ENCODE measurements at places on chromosomes 6 and 20.

DNA sequence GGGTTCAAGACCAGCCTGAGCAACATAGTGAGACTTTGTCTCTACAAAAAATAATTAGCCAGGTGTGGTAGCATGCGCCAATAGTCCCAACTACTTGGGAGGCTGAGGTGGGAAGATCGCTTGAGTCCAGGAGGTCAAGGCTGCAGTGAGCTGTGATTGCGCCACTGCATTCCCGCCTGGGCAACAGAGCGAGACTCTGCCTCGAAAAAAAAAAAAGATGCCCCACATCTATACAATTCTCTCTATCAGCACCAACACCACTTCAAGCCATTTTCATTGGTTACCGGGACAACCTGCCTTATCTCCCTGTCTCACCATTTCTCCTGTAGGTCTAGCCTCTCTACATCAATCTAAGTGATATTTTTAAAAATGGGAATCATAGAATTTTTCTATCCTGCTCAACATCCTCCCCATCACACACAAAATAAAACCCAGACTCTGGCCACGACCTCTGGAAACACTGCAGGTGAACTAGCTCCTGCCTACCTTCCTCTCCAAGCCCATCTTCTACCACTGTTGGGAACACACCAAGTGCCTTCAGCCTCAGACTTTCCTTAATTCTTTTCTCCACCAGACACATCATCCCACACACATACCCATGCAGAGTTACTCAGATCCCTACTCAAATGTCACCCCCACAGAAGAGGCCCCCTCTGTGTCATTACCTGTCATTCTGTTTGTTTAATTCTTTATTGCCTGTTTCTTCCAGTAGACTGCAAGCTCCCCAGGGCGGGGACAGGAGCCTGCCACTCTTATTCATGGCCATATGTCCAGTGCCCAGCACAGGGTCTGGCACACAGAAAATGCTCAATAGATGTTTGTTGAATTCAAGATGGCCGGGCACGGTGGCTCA lies 9.6 kb upstream of the PLTP start:
- DNase-seq = no peak

DNA sequence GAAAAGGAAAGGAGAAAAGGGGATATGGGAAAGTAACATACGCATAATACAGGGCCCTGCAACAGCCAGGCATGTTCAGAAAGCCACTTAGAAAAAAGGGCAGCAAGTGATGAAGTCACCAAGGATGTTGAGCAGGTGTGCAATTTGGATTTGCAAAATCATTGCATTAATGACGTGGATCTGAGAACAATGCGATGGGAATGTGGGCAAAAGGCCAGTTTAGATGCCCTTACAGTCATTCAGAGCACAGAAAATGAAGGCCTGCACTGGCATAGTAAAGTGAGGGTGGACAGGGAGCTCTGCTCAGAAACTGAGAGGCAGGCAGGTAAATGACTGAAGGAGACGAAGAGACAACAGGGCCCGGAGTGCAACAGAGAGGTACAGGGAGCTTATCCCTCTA lies 123.7 kb upstream of the NHSL1 start:
- DNase-seq = no peak

- DNase-seq = no peak
Measured at GRCh38 chr20:62925420-62926228, 681 bp downstream of the DIDO1 start.

DNA sequence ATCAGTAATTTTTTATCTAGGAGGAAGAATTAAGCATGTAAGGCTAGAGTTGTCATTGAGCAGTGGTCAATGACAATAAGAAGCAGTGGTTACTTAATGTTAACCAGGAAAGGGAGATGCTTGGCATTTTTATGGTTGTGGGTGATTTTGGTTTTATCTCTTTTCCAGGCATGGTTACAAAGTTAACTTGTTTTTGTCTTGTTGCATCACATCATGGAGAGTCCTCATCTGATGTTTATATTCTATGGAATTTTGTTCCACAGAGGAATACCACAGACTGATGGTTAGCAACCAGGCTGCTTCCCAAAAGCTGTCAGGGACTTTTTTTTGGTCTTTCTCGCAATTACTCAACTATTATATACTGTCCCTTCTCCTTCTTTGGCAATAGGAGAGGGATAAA lies 32.7 kb downstream of the OPRM1 start:
- DNase-seq = no peak

DNA sequence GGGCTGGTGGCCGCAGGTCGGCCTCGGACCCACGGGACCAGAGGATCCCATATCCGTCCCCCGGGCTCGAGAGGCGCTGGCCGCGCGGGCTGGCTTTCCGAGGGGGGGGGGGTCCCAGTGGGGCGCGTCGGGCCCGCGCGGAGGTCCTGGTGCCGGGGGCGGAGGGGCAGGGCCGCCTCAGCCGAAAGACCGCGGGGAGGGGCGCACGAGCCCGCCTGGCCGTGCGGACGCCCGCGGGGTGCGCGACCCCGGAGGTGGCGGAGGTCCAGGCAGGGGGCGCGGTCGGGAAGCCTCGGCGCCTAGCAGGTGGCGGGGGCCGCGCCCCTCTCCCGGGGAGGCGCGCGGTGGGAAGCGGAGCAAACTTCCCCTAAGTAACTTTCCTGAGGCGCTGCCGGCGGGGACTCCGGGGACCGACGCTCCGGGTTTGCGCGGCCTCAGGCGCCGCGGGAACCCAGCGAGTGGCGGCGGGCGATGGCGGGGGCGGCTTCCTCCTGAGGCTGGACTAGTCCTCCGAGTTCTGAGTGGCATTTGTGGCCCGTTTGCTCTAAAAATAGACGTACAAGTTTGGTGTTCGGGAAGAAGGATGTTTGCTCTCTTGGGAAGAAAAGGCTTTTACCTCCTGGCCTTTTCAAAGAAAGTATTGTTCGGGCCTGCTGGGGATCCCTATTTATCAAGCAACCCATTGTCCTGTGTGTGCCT lies 26.5 kb upstream of the BTBD3 start:
- DNase-seq = no peak

GRCh38 chr6:16178351-16178750 lies 49.5 kb downstream of the MYLIP start:
- DNase-seq = no peak

GRCh38 chr6:169709293-169709692 lies 7.4 kb downstream of the C6orf120 start:
- DNase-seq = no peak

GRCh38 chr6:37695857-37696219 lies 1.8 kb downstream of the MDGA1 start:
- no peak for DNase-seq

DNA sequence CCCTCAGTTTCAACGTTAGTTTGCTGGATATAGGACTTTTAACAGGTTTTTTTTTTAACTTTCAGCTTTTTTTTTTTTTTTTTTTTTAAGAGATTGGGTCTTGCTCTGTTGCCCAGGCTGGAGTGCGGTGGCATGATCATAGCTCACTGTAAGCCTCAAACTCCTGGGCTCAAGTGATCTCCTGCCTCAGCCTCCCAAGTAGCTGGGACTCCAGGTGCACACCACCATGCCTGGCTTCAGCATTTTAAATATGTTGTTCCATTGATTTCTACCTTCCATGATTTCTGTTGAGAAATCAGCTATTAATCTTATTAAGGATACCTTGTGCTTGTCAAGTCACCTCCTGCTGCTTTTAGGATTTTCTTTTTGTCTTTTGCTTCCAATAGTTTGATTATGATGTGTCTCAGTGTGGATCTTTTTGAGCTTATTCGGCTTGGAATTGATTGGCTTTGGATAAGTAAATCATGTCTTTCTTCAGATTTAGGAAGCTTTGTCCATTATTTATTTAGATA lies 52.0 kb downstream of the CDYL start:
- no peak for DNase-seq

- no peak for DNase-seq
Measured at GRCh38 chr6:24356310-24356973, 1.4 kb downstream of the DCDC2 start.

Data from stimulated activated CD4-positive, alpha-beta T cell treated with anti-CD3 and anti-CD28 coated beads, Interleukin-15, amount 100 ng/mL, for 1 hour (primary cell).